ENCODE measurements at places on chromosomes 5 and 9.

- no peak for DNase-seq
These were observed 18.8 kb downstream of the HAPLN1 start for GRCh38 chr5:83701886-83702285.

DNA sequence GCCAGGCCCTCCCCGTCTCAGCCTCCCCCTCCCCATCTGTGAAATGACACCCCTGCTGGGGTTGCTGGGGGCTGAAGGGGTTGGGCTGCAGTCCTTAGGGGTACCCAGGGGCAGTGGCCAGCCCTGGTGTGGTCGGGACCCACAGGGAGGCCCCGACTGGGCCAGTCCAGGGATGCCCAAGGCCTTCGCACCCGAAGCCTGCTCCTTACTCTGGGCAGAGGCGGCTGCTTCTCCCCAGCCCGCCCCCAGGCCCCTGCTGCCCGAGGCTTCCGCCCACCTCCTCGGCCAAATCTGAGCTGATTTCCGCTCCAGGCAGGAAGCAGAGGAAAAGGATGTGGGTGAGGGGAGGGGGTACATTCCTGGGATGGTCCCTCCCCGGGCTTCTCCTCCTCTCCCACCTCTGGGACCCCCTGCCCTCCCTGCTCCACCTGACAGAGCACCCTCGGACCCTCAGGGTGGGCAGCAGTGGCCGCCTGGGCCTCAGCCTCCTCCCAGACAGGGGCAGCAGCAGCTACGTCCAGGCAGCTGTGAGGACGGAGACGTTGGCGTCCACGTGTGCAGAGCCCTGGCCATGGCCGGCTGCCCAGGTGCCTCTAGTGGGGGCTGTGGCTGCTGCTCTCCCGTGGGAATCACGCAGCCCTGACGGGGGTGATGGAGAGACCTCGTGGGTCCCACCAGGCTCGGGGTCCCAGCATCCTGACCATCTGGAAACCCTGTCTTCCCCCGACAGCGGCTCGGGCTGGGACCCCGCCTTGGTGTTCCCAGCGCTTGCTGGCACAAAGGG is 4.2 kb upstream of the NRARP start:
- DNase-seq, result no peak

GRCh38 chr5:178115136-178115813 is 1.9 kb downstream of the N4BP3 start:
- DNase-seq, result no peak

- no peak for DNase-seq
These were observed 210.3 kb downstream of the SREK1 start for GRCh38 chr5:66354422-66354821.

GRCh38 chr9:128909859-128910258 is 10.9 kb upstream of the PHYHD1 start:
- no peak for DNase-seq

- DNase-seq, result no peak
These were observed 199.7 kb downstream of the ATPSCKMT start for GRCh38 chr5:10049858-10050455.

DNA sequence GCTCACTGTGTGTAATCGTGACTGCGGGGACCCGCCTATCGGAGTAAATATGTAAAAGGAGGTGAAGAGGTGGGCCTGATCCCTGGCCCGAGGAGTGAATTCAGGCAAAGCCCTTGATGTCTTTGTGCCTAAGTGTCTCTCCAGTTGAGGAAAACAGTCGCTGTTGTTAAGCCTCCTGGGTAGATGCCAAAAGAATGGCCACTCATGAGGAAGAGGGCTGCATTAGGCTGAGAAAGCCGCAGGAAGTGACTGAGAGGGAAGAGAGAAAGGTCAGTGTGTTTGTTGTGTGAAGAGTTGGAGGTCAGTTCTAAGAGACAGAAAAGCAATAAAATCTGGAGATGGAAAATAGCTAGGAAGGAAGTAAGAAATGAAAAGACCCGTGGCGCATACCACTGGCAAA is 35.8 kb upstream of the PIP5K1B start:
- no peak for DNase-seq

DNA sequence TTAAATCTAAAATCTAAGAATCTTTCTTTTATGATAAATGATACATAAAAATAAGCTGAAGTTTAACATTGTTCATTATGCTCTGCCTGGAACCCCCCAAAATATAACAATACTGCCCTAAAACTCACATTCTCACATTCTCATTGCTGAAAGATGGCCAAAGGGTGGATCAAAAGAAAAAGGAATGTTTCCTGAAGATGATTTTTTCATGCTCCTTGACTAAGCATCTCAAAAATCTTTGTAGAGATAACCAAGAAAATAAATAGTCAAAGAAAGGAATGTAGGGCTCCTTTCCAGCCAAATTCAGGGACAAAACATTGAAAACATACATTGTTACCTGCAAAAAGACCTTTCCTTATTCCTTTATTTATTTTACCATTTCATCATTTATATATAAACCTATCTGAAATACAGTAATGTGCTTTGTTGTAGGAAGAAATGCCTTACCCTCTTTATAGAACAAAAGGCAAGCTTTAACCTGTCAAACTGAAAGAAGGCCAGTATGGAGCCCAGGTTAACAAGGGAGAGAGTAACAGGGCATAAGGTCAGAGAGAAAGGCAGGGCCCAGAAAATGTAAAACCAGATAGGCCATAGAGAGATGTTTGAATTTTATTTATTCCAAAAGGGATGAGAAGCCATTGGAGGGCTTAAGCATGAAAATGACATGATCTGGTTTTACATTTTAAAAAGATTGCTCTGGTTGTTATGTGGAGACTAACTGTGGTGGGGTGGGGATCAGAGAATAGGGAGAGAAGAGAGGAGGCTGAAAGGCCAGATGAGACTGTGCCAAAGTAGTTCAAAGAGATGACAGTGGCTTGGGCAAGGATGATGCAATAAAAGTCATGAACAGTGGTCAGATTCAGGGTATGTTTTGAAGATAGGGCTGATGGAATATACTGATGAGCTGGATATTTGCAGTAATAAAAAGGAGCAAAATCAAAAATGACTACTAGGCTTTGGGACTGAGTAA is 37.3 kb upstream of the CDK5RAP2 start:
- no peak for DNase-seq

DNA sequence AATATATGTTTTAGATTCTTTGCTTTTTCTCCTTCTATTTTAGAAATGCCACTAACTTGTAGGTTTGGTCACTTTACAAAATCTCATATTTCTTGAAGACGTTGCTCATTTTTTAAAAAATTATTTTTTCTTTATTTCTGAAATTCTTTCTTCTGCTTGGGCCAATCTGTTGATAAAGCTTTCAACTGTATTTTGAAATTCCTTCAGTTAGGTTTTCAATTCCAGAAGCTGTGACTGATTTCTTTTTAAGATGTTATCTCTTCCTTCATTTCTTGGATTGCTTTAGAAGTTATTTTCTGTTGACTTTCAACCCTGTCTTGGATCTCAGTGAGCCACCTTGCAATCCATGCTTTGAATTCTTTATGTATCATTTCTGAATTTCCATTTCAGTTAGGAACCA is 64.2 kb downstream of the SLC25A46 start:
- DNase-seq, result no peak

DNA sequence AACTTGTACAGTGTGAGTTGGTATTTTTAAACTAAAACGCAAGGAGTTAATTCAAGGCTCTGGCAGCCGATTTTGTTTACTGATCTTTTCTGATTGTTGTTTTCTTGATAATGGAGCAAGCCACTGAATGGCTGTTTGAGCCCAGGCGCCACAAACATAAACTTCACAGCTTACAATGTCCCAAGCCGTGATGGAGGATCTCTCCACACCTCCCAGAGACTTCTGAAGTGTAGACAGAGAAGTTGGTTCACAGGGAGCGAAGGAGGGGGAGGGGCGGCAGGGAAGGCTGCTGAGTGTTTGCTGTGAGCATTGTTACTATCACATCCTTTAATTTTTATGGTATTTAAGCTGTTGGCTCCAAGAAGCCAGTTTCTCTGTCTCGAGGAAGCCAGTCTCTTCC is 14.7 kb downstream of the ISL1 start:
- DNase-seq, result no peak

DNA sequence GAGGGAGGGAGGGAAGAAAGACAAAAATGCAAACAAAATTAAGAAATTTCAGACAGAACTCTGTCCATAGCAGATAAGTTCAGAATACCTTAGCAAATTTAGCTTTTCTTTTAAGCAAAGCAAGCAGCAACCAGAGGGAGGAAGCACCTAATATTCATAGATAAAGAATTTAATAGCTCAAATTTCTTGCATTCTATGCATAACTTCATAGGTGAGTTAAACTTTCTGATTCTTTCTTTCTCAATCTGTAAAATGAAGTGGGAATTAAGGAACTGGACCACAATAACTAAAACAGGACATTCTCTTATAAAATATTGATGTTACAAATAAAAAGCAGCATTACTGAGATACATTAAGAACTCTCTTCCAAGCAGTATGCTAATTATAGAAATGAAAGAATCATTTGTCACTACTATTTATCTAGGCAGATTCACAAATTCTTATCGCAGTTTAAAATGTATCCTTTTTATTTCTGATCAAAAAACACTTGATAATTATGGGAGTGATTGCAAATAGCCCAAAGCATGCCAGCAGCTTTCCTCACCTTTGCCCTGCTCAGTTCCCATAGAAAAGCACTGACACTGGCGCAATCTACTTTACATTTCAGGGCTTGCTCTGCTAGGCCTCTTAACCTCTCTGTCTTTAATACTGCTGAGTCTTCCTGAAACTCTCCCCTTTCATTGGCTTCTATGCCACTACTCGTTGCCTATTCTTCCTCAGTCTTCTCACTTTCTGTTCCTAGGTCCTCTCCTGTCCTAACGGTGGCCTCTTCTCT is 341.8 kb downstream of the PIK3R1 start:
- DNase-seq, result no peak

DNA sequence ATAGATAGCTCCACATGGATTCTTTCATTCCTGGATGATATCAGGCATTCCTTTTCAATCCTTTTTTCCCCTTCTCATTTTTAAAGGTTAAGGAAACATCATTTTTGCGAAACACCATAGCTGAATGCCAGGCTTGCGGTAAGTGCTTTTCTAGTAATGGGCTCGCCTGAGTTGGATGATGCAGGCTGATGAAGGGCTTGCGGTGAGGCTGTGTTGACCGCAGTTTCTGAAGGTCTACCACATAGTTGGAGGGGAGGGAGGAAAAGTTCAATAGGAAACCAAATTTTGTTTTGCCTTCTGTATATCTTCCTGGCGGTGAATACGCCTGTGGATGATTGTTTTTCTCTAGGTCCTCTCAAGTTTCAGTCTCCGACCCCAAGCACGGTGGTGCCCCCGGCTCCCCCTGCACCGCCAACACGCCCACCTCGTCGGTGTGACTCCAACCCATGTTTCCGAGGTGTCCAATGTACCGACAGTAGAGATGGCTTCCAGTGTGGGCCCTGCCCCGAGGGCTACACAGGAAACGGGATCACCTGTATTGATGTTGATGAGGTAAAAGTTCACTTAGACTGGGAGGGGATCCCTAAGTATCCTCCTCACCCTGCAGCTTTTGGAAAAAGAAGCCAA is 24.3 kb downstream of the THBS4 start:
- DNase-seq, result peak; percentile 23

DNA sequence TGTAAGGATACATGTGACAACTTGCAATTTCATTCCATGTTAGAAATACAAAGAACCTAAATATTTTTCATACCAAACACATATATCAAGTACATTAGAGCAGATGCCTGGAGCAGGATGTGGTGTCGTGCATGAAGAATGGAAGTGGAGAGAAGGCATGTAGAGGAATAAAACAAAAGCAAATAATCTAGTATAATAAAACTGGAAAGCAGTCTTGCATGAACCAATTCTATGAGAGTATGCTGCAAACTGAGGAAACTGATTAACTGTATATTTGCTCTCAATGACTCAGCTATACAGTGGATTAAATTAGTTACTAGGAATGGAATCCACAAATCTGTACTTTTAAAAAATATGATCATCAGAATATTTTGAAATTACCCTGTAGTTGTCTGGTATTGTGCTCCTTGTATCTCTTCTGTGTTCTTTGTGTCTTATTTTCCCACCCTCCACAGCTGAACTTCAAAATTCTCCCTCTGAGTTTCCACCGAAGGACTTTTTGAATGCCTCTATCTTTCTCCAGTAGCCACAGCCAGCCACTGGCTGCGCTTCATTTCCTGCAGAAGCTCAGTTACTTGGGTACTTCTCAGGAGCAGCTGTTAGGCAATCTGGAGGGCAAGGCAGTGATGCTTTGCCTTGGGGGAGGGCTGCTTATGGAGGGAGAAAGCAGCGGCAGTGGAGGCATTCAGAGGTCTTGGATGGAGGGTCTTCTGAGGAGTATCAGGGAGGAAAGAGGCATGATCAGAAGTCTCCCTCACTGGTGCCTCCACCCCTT is 608.0 kb downstream of the BRINP1 start:
- DNase-seq, result no peak

DNA sequence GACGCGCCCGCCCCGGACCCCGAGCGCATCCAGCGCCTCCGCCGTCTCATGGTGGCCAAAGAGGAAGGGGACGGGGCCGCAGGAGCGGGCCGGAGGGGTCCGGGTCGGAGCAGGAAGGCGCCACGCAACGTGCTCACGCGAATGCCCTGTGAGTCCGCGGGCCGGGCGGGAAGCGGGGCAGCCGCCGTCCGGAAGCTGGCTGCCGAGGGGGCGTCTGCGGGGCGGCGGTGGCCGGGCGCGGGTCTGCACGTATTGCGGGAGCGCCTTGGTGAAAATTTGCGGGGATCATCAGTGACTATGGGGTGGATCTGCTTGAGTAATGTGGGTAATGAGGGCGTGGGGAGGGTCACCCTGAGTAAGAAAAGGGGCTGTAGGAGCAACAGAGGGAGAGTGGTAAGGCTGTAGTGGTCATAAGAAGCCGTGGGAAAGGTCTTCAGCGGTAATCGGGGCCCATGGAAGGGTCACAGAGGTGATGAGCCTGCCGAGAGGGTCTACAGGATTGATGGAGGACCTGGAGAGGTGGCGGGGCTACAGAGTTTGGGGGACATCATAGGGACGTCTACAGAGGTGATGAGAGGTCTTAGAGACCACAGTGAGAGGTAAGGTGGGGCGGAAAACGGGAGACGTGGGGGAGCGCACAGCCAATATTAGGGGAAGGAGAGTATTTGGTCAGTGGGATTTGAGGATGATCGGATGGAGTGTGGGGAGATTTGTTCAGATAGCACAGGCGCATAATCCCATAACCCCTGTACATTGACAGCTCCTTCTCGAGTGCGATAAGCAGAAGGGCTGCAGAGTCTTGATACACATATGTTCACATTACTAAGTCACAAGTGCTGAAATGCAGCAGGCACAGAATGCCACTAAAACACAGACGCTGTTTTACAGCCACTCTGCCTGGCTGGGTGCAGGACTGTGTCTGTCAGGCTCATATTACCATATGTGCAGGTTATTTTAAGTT is 819 bp downstream of the LSM11 start:
- no peak for DNase-seq
